ENCODE measurements at places on chromosomes 6 and 20.

DNA sequence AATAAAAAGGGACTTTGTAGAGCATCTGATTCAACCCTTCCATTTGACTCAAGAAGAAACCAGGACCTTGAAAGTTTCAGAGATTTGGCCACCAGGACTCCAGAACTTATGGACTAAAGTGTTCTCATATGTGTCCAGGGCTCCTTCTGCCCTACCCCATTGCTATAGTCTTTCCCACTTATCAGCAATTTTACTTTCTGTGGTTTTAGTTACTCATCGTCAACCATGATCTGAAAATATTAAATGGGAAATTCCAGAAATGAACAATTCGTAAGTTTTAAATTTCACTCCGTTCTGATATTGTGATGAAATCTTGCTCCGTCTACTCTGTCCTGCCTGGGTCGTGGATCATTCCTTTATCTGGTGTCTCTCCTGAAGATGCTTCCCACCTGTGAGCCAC, 259.8 kb downstream of the PHACTR1 start:
- DNase-seq, result no peak

GRCh38 chr6:72813807-72814596, 192.1 kb downstream of the KCNQ5 start:
- no peak for DNase-seq

DNA sequence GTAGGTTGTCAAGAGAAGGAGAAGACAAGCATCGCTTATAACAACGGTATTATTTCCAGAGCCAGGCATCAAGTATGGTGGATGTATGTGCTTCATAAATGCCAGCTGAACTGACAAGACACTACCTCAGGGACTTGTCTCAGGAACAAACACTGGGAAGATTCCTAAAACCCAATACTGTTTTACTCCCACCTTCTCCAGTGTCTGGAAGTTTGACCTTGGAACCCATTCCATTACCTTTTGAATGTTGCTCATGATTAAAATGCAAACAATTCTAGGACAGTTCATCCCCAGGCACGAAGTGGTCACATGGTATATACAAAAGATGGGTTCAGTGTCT, 300.1 kb downstream of the ADGB start:
- DNase-seq, result no peak

DNA sequence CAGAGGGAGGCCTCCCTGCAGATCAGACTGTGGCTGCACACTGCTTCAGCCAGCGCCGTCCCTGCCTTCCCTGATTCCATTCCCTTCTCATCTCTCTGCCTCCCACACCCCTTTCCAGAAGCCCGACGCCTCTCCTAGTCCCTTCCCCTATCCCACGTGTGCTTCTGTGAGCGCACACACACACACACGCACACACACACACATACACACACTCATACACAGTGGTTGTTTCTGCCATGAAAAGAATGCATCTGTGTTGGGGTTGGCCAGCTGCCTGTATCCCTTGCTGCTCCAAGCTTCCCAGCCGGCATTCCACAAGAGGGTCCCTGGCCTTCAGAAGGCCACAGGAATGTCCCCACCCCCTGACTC, 51.7 kb downstream of the MOCS1 start:
- DNase-seq, result no peak

- DNase-seq, result no peak
Measured at GRCh38 chr20:17520583-17520982, 10.6 kb downstream of the BFSP1 start.

DNA sequence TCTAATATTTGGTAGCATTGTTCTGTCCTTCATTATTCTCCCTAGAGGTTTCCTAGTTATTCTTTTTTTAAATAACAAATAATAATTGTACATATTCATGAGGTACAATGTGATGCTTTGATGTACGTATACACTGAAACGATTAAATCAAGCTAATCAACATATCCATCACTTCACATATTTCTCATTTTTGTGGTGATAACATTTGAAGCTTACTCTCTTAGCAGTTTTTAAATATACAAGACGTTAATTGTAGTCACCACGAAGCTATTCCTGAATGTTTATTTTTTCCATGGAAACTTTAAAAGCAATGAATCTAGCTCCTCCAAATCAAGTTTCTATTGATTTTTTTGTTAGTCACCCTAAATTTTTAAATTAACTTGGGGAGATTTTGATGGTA, 116.5 kb upstream of the PRND start:
- DNase-seq, result no peak

- DNase-seq, result no peak
Measured at GRCh38 chr20:49400904-49401303, 81.6 kb downstream of the KCNB1 start.

DNA sequence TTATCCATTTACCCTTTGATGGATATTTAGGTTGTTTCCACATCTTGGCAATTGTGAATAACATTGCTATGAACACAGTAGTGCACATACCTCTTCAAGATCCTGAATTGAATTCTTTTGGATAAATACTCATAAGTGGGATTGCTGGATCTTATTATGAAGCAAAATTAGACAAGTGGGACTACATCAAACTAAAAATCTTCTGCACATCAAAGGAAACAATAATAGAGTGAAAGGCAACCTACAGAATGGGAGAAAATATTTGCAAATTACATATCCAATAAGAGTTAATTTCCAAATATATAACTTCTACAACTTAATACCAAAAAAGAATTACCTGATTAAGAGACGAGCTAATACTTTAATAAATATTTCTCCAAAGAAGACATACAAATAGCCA, 38.4 kb upstream of the BCAS1 start:
- no peak for DNase-seq

DNA sequence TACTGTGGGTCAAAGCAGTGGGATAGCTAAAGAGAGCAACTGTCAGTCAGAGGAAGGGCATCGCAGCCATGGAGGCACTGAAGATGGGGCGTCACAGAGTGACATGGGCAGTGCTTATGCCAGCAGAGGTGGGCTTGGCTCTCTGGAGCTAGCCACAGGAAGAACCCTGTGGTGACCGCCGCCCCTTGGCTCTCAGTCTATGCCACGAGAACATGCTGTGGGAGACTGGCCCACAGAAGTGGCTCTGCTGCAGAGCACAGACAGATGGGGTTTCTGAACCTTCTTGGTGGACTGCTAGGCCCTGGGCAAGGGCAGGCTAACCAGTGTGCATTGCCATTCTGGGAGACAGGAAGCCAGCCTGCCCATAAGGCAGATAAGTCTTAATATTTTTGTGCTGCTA, 290.0 kb upstream of the SUPT3H start:
- DNase-seq, result no peak

DNA sequence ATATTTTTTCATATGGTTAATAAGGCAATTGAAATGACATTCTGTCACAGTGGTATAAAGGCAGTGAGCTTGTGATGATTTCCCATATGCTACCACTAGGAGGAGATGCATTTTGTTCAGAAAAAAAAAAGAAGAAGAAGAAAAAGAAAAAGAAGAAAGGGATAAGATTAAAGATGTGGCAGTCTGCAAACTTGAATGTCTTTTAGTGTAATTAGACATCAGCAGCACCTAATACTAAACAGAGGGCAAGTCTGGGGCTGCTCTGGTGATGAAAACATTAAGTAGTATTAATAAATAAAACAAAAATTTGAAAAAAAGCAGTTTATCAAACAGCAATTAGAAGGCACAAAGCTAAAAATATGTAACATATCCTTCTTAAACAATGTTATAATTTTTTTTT, 95.4 kb upstream of the DEFB112 start:
- DNase-seq, result no peak

DNA sequence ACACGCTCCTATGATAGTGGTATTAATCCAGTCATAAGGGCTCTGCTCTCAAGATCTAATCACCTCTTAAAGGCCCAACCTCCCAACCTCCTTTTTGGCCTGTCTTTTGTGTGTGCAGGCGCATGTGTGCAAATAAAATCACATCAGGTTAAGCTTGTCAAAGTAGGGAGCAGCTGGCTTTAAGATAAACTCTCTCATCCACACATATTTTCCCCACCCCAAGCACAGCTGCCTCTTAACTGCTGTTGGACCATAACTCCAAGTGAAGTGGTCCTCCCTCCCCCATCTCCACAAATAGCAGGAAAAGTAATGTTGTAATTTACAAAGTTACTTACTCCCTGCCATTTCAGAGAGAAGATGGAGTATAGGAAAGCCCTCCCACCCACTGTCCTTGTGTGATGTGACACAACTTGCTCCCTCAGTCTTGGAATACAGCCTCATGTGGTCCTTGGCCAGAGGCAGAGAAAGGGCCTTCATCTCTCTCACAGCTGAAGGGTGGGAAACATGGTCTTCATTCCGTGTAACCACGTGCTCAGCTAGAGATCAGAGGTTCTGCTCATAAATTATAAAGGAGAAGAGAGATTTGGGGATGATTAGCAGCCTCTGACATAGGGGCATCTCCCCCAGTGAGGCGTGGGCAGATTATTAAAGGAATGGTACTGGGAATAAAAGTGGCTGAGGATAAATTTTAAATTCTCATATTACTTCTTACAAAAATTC, 74.8 kb upstream of the TPD52L1 start:
- DNase-seq, result no peak

DNA sequence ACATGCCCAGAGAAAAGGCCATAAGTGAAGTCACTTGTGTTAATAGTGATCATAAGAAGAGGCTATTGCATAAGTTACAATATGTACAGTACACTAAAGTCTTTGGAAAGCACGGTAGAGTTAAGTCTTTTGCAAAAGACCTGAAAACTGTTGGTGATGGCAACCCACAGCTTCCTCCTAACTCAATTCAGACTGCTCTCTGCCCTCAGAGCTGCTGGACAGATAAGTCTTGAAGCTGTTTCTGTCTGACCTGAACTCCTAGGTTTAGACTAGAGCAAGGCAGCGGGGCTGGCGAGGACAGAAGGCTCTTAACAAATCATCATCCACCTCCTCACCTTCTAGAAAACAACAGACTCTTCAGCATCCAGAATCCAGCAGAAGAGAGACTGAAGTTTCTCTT, 125.4 kb downstream of the CD24 start:
- no peak for DNase-seq

DNA sequence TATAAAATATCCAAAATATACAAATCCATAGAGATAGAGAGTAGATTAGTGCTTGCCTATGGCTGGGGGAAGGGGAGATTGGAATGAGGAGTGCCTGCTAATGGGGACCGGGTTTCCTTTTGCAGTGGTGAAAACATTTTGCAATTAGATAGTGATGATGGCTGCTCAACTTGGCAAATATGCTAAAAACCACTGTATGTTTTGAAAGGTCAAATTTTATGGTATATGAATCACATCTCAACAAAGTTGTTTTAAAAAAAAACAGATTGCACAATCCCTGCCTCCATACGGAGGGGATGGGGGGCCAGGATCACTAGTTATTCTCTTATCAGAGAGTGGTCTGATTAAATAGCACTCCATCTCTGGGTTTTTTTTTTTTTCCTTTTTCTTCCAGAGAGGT, 76.9 kb upstream of the RIPOR2 start:
- no peak for DNase-seq

DNA sequence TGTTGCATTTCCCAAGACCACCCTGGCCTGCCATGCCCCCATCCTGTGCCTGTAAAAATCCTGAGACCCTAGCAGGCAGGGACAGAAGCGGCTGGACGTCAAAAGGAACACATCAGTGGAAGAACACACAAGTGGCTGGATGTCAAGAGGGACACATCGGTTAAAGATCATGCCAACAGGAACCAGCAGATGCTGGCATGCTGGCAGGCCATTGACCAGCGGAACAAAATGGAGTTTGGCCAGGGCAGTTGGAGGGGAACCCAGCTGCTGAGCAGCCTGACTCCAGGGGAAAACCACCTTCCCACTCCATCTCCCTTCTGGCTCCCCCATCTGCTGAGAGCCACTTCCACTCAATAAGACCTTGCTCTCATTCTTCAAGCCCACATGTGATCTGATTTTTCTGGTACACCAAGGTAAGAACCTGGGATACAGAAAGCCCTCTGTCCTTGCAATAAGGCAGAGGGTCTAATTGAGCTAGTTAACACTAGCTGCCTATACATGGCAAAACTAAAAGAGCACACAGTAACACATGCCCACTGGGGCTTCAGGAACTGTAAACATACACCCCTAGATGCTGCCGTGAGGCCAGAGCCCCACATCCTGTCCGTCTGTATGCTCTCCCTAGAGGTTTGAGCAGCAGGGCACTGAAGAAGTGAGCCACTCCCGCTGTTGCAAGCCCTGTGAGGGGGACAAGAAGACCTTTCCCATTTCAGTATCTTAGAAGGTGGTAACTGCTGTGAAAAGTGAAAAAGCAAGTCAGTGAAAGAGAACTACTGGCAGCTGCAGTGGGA, 4.2 kb upstream of the TSBP1 start:
- DNase-seq, result no peak

GRCh38 chr20:38321959-38322598, 18.1 kb downstream of the BPI start:
- DNase-seq, result no peak

DNA sequence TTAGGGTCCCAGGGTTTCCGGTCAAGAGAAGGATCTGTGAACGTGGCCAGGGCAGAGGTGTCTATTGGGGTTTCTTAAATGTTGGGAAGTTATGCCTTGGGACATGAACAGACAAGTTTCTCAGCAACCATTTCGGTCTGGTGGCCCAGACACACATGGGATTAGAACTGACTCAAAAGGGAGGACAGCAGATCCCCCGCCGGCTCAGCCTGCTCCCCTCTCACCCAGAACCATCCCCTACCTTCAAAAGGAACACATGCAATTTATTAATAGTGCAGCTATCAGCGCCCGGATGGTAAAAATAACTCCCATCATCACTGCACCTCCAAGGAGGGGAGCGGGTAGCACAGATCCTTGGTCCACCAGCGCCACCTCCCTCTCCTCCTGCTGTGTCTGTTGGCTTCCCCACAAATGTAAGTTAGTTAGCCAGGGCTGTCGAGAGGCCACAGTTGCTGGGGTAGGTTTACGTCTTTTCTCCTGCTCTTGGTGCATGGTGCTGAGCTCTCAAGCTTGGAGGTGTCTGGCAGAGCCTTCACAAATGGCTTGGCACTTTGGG, 77.1 kb downstream of the TRAM2 start:
- DNase-seq, result no peak

DNA sequence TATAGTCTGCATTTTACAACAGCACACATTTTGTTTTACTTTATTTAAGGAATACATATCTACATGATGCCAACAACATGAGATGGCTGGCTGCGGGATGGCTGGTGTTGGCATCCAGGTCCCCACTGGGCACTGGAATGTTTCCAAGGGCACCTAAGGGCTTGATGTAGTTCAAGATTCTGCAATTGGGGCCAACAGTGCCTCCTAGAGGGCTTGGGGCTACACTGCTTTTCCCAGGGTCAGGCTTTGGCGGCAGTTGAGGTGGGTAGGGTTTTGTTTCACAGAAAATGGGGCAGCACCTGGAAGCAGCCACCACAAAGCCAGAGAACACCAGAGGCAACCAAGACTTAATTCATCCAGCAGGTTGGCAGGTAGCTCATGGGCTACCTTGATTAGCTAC, 202.2 kb upstream of the PRND start:
- DNase-seq, result no peak

DNA sequence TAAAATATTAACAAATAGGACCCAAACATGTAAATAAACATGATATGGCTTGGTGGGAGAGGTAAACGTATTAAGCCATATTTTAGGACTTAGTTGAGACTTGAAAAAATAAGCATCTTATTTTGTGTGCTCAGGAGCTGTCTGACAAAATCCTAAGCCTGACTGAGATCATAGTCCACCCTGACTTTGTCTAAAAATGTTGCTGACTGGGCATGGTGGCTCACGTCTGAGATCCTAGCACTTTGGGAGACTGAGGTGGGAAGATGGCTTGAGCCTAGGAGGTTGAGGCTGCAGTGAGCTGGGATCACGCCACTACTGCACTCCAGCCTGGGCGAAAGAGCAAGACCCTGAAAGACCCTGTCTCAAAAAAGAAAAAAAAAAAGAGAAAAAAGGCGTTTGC, 52.1 kb downstream of the AIG1 start:
- DNase-seq, result no peak

- DNase-seq, result no peak
Measured at GRCh38 chr6:106163446-106163965, 77.4 kb downstream of the PRDM1 start.
